ENCODE measurements at places on chromosomes 16 and 17.

- peak; percentile 8 for DNase-seq
These were observed 81.0 kb downstream of the TMEM100 start for GRCh38 chr17:55641676-55642081.

DNA sequence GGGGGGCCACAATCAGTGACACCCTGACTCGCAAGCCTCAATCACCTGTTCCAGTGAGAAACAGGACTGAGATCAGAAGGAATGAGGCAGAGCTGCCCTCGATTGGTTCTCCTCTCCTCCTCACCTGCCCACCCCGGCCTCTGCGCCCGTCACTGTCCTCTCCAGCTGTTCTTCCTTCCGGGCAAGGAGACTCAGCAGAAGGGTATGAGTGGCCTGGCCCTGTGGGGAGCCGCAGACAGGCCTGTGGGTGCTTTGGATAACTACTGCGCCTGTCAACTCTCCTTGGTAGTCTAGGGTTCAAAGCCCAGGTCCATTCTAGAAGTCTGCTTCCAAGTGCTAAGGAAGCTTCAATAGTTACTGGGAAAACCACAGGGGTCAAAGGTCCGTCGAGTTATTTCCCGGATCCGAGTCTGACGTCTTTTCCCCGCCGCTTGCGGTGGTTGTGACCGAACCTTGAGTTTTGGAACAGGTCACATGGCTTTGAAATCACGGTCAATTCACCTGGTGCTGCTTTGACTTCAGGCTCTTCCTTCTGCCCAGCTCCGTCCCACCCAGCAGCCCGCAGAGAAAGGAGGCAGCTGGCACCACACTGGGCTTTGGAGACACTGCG, 8.3 kb downstream of the CARD14 start:
- no peak for DNase-seq

DNA sequence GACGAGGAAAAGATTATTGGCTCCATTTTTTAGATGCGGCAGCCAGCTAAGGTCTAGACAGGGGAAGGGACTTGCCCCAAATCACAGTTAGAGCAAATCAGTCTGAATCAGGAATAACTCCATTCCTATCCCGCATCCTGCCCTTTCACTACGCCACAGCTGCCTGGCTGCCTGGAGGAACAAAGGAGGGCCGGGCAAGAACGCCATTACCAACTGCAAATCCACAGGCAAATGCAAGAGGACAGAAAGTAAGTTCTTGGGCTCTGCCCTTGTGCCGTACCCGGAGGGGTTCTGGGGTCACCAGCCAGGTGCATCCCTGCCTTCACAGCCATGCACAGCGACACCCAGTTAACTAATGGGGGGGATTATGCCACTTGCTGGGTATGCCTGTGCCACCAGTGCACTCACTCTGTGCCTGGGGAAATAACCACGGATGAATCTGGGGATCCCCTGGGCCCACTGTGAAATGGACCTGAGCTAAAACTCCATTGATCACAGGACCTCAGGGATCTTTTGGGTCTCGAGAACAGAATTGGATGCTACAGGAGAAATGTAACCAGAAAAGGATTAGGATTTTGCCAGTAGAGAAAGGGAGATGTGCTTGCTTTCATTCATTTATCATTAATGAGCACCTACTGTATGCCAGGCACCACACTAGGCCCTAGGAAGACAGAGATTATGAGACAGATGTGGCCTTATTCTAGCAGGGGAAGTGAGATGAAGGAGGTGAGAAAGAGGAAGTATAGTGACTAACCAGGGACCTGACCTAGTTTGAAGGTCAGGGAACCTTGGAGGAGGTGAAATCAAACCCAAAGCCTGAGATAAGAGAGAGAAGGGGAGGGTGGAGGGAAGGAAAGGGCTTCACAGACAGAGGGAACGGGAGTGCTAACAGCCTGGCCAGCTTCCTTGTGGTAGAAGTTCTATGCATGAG, 17.7 kb downstream of the BCL7C start:
- DNase-seq: no peak

DNA sequence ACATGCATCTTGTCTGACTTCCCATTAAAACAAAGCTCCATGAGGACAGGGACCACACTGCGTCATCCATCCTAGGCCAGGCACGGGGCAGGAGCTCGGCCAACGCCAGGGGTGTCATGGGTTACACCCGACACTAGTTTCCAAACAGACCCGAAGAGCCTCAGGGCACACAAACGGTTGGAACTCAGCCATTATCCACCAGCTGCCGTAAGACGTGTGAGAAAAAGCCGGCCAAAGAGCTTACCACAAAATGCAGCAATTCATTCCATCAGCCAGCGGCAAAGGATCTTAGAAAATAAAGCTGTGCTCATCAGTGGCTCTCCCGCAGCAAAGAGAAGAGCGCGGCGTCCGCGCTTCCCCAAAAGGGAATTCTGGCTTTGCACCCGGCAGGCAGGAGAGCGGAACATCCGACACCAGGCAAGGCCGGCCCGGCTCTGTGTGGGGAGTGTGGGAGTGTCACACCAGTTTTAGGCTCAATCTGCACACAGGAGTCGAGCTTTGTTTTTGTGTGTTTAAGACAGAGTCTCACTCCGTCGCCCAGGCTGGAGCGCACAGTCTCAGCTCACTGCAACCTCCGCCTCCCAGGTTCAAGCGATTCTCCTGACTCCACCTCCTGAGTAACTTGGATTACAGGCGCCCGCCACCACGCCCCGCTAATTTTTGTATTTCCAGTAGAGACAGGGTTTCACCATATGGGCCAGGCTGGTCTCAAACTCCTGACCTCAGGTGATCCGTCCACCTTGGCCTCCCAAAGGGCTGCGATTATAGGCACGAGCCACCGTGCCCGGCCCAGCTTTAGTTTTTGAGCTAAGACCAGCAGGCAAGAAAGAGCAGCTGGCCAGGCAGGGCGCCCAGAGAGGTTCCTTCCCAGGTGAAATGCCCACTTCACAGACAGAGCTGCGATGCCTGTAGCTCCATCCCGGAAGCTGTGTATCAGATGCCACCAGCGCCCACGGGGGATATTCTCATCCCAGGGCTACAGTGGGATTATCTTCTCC, 1.5 kb downstream of the SLC38A8 start:
- DNase-seq: no peak

DNA sequence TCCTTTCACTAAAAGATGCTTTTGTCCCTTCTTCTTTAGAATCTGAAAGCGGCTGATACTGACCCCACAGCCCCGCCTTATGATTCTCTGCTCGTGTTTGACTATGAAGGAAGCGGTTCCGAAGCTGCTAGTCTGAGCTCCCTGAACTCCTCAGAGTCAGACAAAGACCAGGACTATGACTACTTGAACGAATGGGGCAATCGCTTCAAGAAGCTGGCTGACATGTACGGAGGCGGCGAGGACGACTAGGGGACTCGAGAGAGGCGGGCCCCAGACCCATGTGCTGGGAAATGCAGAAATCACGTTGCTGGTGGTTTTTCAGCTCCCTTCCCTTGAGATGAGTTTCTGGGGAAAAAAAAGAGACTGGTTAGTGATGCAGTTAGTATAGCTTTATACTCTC, 10.1 kb upstream of the TANGO6 start:
- no peak for DNase-seq

DNA sequence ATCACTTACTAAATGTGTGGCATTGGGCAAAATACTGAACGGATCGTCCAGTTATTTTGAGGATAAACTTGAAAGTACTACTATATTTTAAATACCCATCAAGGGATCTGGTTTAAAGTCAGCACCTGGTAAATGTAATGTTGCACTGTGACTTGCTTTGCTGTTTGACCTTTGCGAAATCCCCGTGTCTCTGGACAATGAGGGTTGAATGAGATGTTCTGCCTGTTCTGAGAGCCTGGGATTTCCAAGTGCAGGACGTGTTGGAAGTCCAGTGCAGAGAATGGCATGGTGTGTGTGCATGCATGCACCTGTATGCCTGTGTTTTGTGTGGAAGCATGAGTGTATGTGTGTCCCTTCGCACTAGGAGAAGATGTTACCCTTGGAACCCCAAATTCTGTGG, 106.6 kb downstream of the N4BP1 start:
- no peak for DNase-seq

- DNase-seq: peak; percentile 11
These were observed 107.0 kb upstream of the CACNG5 start for GRCh38 chr17:66727634-66728570.

DNA sequence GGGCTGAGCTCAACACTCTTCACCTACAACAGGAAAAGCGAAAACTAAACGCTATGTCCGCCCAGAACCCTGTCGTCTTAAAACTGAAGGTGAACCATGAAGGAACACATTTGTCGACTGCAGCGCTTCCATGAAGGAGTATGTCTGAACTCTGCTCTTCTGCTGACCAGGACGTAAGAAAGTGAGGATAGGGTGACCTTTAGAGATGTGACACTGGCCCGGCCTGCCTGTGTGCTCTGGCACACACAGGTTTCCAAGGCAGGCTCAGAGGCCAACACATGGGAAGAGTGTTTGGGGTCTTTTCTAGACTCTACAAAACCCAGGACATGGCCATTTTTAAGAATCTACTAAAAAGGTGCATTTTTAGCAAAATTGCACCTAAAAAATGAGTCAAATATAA, 21.1 kb downstream of the MARF1 start:
- no peak for DNase-seq

DNA sequence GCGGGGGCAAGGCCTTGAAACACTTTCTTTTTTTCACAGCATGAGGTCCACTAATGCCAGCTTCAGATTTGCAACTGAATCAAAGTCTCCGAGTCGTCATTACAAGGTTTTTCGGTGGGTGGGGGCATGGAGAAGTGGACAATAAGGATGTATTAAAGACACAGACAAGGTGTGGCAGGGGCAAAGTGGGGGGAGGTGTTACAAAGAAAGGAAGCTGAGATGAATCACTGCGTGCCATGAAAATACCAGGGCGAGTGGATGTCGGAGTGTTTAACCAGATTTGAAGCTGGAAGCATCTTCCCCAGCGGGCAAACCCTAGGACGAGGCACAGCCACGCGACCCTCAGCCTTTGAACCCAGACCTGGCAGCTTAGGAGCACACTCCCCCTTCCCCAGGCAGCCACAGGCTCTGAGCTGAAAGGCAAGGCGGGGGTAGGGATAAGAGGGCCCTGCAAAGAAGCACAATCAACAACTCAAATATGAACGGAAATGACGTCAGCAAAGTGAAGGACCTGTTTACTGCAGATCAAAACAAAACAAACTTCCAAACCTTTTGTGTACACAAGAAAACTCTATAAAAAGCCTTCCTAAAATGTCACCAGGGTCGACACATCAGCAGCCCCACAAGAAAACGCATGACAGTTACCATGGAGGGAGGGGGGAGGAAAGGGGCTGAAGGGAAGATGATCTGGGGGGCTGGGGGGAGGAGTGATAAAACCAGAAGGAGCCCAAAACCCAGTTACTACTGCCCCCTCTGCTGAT, 5.6 kb upstream of the ZFHX3 start:
- no peak for DNase-seq

- no peak for DNase-seq
These were observed 612.3 kb upstream of the EEF2KMT start for GRCh38 chr16:5709889-5710288.

DNA sequence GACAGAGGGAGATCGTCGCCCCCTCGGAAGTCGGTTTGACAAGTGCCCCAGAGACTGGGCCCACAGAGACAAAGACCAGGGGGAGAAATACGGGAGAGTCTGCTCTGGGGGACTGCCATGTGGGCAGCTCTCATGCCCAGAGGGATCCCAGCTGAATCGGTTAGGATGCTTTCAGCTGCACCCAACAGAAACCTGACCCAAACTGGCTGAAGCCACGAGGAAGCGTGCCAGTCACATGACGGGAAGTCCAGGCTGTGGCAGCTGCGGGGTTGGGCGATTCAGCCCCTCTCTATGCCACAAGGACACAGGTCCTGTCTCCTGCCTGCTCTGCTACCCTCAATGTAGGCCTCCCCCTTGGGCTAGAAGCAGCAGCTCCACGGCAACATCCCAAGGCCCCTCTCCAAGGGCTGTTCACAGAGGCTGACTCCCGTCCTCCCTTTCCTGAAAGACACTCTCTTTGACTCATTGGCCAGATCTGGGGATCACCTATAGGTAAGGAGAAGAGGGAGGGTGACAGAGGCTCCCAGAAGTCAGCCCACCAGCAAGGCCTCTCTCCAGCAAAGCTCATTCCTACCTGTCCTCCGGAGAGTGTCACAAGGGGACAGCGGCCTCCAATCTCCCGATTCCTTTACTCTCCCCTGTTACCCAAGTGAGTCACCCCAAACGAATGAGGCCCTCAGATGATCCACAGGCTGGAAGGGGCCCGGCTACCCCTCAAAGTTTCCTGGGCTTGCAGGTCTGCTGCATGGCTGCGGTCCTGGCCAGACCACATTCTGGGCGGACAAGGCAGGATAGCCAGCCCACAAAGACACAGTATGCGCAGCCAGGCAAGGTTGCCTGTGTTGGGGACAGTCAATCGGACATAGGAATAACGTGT, 75.8 kb downstream of the RBFOX3 start:
- DNase-seq: no peak

GRCh38 chr17:57892820-57893595, 43.2 kb upstream of the MRPS23 start:
- DNase-seq: no peak

Data from CD4-positive, alpha-beta memory T cell (primary cell).